ENCODE measurements at places on chromosomes 7 and 10.
A peak's percentile ranks its signal among the peaks of the same experiment; 100 is the strongest.

DNA sequence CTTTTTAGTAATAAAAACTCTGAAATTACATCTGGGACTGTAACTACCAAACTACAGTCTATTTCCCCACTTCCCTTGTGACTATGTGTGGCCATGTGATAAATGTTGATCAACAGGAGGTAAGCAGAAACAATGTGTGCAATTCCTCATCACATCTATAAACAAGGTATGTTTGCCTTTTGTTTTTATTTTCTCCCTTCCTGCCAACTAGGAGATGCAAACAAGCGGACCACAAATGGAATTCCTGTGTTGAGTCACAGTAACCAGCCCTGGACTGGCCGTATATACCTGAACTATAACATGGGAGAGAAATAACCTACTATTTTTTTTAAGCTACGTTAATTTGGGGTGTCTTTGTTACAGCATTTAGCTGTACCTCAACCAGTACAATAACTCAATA lies 52.5 kb downstream of the SCRN1 start:
- no peak for DNase-seq

GRCh38 chr7:98283127-98283886 lies 1.8 kb downstream of the BRI3 start:
- no peak for DNase-seq

DNA sequence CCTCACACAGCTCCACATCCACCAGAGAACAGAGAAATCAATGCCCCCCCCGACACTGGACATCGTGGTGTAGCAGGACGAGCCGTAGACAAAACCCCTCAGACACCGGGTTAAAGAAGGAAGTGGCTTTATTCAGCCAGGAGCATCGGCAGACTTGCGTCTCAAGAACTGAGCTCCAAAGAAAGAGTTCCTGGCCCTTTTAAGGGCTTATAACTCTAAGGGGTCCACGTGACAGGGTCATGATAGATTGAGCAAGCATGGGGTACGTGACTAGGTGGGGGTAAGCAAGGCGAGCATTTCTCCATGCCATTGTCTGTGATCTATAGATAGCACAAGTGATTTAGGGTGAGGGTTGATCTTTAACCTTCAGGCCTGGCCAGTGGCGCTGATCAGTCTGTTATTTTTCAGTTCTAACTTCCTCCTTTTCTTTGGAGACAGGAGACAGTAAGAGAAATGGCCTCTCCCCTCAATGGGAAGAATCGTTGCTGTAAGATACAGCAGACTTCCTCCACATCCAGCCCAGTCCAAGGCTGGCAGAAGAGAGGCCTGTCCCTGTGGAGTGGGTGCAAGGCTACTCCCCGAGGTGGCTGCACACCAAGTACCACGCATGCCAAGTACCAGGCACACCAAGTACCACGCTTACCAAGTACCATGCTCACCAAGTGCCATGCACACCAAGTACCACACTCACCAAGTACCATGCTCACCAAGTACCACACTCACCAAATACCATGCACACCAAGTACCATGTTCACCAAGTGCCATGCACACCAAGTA lies 19.5 kb upstream of the PPP2R2D start:
- no peak for DNase-seq

GRCh38 chr7:96837593-96837992 lies 127.9 kb upstream of the SEM1 start:
- DNase-seq, result peak; percentile 52

- DNase-seq, result no peak
Measured at GRCh38 chr10:109740436-109740835, 182.9 kb downstream of the XPNPEP1 start.

- no peak for DNase-seq
Measured at GRCh38 chr10:71782917-71783490, 9.7 kb upstream of the VSIR start.

- DNase-seq, result no peak
Measured at GRCh38 chr10:79380125-79380945, 33.1 kb downstream of the PPIF start.

- DNase-seq, result no peak
Measured at GRCh38 chr7:140983802-140984201, 30.9 kb downstream of the MRPS33 start.

DNA sequence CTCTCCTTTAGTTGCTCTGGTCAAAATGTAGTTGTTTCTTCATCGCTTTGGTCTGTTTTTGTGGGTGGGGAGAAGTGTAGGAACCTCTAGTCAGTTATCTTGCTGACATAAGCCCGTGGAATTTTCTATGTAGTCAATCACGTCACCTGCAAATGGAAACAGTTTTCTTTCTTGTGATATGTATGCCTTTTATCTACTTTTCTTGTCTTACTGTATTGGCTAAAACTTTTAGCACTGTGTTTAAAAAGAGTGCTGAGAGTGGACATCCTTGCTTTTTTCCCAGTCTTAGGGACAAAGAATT lies 42.3 kb downstream of the AKR1E2 start:
- DNase-seq, result no peak

Measured in DND-41 (cell line).